ENCODE measurements at places on chromosomes 11 and 22. TPM values are rescaled to one million over a fixed set of nuclear protein-coding genes. Genes with fewer than 3 reads are reported as not detected.

- DNase-seq, result no peak
These were observed 57.8 kb downstream of the FAM181B start for GRCh38 chr11:82675838-82676237.

DNA sequence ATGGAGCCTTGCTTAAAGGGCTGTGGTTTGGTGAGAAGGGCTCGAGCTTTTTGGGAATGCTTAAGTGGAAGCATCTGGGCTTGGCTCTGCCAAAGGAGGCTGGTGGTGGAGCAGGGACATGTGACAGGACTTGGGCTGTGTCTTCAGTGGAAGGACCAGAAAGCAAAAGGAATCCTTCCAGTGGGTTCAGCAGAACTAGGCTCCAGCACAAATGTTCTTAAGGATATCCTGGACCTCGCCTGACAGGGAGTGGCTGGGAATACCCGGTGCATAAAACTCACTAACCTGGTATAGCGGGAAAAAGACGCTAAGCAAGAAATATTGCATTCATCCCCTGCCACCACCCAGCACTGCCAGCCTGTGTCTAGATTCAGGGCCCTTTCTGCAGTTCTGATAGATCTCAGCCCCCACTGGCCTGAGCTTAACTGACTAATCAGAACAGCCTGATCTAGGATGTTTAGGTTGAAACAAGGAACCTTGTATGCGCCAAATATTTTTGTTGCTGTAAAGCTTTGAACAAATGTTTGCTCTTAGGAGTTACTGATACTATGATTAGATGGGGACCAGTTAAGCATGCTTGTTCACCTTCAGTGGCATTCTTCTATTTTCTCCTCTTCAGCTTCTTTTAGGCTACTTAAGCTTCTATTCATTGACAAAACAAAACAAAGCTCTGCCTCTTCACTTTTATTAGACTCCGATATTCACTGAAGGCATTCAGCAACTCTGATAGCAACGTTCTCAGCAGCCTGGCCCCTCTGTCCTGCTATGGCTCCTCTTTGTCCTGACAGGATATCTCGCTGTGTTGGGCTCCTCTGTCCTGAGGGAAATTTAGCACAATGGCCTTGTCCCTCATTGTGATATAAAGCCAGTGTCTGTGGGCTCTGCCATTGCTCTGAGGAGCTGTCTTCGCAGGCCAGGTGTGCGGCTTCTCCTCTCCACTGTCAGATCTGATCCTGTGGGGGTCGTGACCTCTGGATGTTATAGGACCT, 25.0 kb downstream of the PPFIBP2 start:
- no peak for DNase-seq

DNA sequence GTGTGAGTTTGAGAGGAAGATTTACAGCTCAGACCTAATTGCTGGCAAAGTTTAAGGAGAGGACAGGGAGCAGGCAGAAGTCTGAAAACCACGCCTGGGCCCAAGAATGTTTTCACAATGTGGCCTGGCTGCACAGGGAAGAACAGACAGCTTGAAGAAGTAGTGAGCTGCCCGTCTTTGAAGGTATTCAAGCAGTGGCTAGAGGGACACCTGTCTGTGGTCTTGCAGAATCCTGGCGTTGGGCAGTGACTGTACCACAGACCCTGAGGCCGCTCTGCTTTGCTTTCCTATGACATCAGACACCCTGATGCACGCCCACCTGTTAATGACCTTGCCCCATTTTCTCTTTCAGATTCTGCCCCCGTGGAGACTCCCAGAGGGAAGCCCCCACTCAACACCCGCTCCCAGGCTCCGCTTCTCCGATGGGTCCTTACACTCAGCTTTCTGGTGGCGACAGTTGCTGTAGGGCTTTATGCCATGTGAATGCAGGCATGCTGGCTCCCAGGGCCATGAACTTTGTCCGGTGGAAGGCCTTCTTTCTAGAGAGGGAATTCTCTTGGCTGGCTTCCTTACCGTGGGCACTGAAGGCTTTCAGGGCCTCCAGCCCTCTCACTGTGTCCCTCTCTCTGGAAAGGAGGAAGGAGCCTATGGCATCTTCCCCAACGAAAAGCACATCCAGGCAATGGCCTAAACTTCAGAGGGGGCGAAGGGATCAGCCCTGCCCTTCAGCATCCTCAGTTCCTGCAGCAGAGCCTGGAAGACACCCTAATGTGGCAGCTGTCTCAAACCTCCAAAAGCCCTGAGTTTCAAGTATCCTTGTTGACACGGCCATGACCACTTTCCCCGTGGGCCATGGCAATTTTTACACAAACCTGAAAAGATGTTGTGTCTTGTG, 6.6 kb upstream of the MCM5 start:
- no peak for DNase-seq

The OR52I2 gene
- total RNA-seq, result not detected

DNA sequence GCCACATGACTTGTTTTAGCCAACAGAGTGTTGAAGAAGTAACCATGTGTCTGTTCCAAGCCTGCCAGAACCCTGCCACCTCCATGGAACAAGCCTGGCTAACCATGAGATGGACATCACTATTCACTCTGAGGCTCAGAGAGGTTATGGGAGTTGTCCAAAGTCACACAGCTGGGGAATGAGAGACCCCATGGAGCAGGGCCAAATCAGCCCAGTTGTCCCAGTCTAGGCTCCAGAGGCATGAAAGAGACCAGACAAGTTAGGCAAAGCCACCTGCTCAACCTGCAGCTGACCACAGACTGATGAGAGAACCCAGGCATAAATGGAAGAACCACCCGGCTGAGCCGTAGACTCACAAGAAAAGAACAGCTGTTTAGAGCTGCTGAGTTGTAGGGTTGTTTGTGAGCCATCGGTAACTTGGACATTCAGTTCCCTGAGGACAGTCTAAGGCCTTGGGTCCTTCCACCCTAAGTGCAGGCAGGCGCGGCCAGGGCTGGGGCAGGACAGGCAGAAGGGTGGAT, 74.7 kb upstream of the PHF21B start:
- DNase-seq, result no peak

Measured in right atrium auricular region (tissue), 2 donors.